A549 (cell line): ENCODE measurements at places on chromosomes 6 and 20. TPM values are rescaled to one million over a fixed set of nuclear protein-coding genes. Genes with fewer than 3 reads are reported as not detected.

The HAO1 gene
- polyA plus RNA-seq = not detected in 3 replicates

The DEFB132 gene
- not detected in 3 replicates for polyA plus RNA-seq

The ZSCAN23 gene
- not detected in 3 replicates for polyA plus RNA-seq

The GSTA3 gene
- not detected in 3 replicates for polyA plus RNA-seq

The SAMD10 gene
- polyA plus RNA-seq = not detected in 3 replicates

The SLC29A1 gene
- polyA plus RNA-seq = 45.6 to 49.1 TPM (median 47.1 TPM) in 3 replicates

The PRSS16 gene
- polyA plus RNA-seq = 3.1 to 3.9 TPM (median 3.7 TPM) in 3 replicates

The RAE1 gene
- polyA plus RNA-seq = 54.7 to 61.4 TPM (median 55.7 TPM) in 3 replicates

The OPRL1 gene
- 0.83 to 1.5 TPM (median 1.2 TPM) in 3 replicates for polyA plus RNA-seq

The CDC5L gene
- polyA plus RNA-seq = 12.6 to 13.0 TPM (median 12.8 TPM) in 3 replicates

The TTBK1 gene
- polyA plus RNA-seq = 0.04 to 0.05 TPM (median 0.04 TPM) in 3 replicates

The RIPOR2 gene
- 0.01 TPM in 1 of 3 replicates, not detected in the others for polyA plus RNA-seq

The RBM39 gene
- 199 to 212 TPM (median 201 TPM) in 3 replicates for polyA plus RNA-seq

The ECT2L gene
- polyA plus RNA-seq = not detected in 3 replicates

The CPNE5 gene
- polyA plus RNA-seq = 0.03 to 0.20 TPM (median 0.08 TPM) in 3 replicates

The RHAG gene
- 0.10 TPM in 1 of 3 replicates, not detected in the others for polyA plus RNA-seq

The CCN6 gene
- polyA plus RNA-seq = not detected in 3 replicates

The SLC22A16 gene
- polyA plus RNA-seq = not detected in 3 replicates

The FAM209B gene
- polyA plus RNA-seq = 0.20 to 0.70 TPM (median 0.46 TPM) in 3 replicates

The BYSL gene
- 60.9 to 66.9 TPM (median 61.8 TPM) in 3 replicates for polyA plus RNA-seq

The DTD1 gene
- polyA plus RNA-seq = 72.5 to 76.3 TPM (median 72.8 TPM) in 3 replicates

The PDYN gene
- 0.04 TPM in 1 of 3 replicates, not detected in the others for polyA plus RNA-seq

The NAA20 gene
- polyA plus RNA-seq = 174 to 202 TPM (median 175 TPM) in 3 replicates

The C6orf58 gene
- 0.11 TPM in 1 of 3 replicates, not detected in the others for polyA plus RNA-seq

The TSHZ2 gene
- polyA plus RNA-seq = not detected in 3 replicates

The PGC gene
- polyA plus RNA-seq = not detected in 3 replicates

The MAN1A1 gene
- polyA plus RNA-seq = 0.01 TPM in 2 of 3 replicates, not detected in the other
